HFFc6 (cell line): ENCODE measurements at places on chromosomes 1 and 21.

DNA sequence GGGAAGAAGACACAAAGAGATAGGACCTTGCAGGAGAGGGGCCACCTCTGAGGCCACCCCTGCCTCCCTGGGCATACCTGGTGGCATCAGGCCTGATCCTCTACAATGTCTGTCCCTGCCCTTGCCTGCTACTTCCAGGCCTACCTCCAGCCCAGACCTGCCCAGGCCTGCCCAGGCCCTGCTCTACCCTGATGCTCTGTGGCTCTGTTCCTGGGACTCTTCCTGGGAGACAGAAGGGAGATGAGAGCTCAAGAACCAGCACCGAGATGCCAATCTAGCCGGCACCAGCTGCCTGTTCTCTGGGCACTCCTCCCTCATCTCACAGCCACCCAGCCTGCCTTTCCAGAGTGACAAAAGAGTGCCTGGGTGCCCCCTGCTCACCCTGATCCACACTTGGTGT, 2.7 kb downstream of the CELF3 start:
- no peak for DNase-seq

GRCh38 chr1:68293122-68293521, 60.8 kb upstream of the WLS start:
- no peak for DNase-seq

DNA sequence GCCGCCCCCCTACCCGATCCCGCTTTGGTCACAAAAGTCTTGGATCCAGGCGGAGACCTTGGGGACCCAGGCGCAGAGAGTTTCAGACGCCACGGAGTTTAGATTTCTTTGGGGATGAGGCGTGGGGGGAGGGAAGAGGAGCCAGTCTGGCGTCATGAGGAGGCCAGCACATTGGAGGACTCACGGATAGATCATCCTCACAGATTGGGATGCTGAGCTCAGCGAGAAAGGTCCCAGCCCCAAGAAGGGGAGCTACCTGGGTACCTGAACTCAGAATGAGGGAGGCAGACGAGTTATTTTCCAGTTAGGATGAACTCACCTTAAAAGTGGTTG, 393 bp downstream of the ELAPOR1 start:
- DNase-seq: no peak

DNA sequence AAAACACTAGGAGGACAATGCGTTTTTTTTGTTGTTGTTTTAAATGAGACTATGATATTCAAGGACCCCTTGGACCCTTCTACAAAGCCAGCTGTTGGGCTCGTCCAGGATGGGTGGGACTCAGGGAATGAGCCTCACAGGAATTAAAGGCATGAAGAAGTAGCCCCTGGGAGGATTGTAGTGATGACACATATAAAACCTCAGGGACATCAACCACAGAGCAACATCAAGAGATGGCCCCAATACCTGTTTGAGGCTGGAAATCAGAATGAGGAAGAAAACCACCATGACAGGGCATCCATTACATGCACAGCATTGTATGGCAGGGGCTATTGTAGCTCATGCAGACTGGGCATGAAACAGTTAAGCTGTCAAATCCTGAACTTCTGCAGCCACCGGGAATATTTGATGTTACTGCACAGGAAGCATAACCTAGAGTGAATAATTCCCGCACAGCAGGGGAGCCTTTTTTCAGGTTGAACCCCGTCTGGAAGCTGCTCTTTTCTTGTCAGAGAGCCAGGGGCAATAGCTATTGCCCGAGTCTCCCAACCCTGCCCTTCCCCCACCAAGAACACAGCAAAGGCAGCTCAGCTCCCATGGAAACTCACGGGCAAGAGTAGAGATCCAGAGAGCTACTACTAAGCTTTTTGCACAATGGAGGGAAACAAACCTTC, 140.2 kb upstream of the FGGY start:
- no peak for DNase-seq

GRCh38 chr1:27952147-27952546, 7.6 kb upstream of the XKR8 start:
- no peak for DNase-seq

DNA sequence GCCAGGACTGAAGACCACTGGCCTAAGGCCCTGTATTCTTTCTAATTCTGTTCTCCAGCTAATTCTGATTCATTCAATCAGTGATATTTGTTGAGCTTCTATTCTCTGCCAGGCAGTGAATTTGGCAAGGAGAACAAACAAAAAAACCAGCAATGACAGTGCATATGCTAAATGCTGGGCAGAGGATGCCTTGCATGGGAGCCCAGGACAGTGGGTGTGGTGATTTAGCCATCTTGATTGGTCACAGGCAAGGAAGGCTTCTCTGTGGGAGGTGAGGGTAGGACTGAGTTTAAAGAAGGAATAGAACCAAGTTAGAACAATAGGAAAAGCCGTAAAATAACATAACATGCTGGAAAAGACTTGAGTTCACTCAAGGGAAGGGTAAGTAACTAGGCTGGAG, 9.2 kb upstream of the CPT2 start:
- DNase-seq: no peak

DNA sequence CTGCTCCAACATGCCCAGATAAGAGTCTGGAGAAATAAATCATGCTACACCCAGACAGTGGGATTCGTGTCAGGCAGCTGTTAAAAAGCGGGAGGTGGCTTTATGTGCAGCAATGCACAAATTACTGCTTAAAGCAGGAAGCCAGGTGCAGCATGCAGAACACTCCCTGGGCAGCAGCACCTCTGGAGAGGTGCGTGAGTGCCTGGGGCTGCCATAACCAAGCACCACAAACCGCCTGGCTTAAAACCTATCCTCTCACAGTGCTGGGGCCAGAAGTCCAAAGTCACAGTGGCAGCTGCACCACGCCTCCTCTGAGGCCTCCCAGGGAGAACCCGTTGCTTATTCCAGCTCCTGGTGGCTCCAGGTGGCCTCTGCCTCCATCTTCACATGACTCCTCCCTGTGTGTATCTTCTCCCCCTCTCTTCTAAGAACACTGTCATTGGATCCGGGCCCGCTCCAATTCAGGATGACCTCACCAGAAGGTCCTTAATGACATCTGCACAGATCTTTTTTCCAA, 115.6 kb downstream of the SIK1 start:
- no peak for DNase-seq
